ENCODE measurements at places on chromosomes 6 and 20.

DNA sequence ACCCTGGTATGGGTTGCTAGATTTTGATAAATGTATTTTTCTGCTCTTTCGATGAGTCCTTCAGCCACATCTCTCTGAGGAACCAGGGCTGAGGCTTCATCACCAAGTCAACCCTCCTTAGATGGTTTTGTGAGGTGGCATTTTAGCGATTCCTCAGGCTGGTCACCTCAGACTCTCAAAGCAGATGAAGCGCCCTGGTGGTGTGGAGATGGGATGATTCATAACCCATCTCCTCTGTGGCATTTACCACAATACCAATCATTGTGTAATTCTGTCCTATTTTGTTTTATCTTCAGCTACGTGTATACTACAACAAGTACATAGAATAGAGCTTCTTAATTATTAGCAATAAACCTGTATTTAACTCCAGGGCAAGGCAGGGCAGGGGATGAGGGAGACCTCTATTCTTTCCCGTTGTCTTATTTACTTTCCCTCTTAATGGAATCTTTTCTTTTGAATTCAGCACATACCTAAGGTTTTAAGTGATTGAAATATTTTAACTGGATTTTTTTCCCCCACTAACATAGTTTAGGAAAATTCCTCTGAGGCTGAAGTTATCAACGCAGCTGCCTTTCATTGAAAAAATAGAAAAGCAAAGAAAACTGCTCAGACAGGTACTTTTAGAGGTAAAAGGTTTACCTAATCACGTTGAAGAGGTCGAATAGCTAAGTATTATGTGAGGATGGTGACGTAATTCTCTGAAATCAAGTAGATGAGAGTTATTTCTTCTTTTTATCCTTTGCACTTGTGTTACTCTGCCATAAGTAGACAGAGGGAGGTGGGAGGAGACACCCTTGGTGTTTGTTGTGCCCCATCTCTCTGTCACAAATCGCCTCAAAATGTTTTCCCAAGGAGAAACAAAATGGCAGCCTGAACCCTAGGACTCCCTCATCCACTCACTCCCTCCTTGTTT lies 57.4 kb upstream of the EDN3 start:
- DNase-seq, result no peak

GRCh38 chr6:134161041-134161440 lies 108.6 kb upstream of the SLC2A12 start:
- no peak for DNase-seq

- no peak for DNase-seq
These were observed 38.4 kb downstream of the ANKRD6 start for GRCh38 chr6:89471287-89471867.

DNA sequence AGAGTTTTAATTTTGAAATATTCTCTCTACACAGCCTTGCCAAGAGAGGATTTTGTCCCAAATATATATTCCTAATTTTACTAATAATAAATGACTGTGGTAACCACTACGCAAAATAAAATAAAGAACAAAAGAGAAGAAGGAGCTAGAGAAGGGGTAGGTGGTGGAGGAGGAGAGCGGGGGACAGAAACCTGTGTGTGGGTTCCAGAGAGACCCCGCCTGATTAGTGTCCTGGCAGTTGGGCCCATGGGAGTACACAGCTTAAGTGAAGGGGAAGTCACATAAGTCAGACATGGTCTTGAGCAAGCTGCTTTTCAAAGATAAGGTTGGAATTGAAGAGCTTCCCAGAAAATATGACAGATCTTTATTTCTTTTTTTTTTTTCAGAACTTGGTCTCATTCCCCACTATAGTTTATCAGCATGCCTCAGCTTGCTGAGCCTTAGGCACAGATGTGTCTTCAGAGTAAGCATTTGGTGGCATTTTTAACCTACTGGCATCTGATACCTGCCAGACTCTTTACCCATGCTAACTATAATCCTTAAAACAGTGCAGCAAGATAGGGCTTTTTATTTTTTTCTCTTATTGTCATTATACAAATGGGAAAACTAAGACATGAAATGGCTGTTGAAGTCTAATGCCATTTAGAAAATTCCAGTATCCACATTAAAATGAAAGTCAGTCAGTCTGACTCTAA lies 9.6 kb upstream of the RHAG start:
- DNase-seq, result no peak

DNA sequence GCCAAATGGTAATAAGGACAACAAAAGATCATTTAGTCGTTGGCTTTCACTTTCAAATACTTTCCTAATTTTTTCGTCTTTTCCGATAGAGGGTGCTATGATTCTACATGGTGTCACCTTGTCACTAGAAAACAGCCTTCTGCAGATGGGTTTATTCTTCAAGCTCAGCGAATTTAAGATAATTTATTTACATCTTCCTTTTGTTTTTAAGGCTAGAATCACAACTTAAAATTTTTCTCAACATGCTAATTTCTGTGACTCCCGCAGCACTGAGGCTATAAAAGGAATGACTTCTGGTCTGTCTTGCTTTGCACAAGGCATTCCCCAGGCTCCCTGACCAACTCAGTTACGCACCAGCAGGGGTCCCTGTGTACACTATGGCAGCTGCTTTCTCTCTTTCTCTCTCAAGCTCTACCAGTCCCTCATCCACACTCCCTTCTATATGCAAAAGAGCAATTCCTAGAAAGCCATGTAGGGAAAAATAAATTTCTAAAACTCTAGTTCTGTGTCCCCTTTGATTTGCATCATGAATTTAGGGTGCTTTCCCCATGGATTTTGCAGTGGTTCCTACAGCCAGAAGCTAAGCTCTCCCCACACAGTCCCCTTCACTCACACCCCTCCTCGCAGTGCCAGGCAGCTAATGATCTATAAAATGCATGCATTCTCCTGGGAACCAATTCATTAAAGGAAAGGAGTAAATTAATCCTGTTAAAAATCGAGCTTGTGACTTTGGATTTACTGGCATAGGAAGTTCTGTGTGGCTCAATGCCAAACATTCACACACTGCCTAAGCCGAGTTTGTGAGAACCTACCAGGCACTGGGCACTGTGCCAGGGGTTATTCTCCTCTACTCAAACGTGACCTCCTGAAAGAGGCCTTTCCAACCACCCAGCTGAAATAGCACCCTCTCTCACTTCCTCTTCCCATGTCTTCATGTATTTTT lies 74.5 kb downstream of the DCDC2 start:
- no peak for DNase-seq

- DNase-seq, result no peak
These were observed 308.1 kb downstream of the KHDRBS2 start for GRCh38 chr6:61977947-61978346.

DNA sequence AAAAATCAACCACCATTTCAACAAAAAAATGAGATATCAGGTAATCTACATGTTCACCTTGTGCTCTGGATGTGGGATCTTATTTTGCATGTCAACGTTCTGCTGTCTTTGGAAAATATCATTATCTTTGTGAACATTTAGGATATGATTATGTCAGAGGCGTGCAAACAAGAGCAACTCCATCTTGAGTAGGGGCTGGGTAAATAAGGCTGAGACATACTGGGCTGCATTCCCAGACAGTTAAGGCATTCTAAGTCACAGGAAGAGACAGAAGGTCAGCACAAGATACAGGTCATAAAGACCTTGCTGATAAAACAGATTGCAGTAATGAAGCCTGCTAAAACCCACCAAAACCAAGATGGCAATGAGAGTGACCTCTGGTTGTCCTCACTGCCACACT lies 28.8 kb upstream of the ZBTB24 start:
- DNase-seq, result no peak

GRCh38 chr20:49603209-49603627 lies 35.3 kb upstream of the PTGIS start:
- DNase-seq, result no peak

GRCh38 chr20:36599912-36600345 lies 5.7 kb upstream of the RAB5IF start:
- DNase-seq, result no peak

GRCh38 chr20:39429726-39430125 lies 467.6 kb downstream of the DHX35 start:
- no peak for DNase-seq

DNA sequence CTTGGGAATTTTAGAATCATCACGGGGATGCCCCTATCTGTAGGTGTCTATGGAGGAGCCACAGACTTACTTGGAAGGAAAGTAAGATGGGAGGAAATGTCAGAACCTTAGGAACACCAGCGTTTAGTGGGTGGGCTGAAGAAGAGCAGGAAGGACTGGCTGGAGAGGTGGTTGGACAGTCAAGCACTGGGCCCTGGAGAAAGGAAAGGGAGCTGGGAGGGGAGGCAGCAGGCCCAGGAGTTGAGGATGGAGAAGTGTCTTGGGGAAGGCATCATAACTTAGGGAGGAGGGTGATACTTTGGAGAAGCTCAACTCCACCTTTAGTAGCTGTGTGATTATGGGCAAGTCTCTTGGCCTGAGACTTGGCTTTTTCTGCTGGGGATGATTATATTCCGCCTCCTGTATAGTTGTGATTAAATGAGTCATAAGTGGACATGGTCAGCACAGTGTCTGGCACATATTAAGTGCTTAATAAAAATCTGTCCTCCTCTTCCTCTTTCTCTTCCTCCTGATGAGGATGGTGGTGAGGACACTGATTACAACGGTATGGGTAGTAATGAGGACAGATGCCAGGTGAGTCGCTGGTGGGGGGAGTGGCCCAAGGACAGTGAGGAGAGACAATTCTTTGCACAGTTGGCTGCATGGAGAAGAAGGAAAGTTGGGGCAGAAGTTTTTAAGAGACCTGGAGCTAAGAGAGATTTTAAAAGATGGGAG lies 125.7 kb downstream of the TOX2 start:
- no peak for DNase-seq

- peak; percentile 67 for DNase-seq
These were observed 24.6 kb upstream of the GATA5 start for GRCh38 chr20:62500237-62500864.

DNA sequence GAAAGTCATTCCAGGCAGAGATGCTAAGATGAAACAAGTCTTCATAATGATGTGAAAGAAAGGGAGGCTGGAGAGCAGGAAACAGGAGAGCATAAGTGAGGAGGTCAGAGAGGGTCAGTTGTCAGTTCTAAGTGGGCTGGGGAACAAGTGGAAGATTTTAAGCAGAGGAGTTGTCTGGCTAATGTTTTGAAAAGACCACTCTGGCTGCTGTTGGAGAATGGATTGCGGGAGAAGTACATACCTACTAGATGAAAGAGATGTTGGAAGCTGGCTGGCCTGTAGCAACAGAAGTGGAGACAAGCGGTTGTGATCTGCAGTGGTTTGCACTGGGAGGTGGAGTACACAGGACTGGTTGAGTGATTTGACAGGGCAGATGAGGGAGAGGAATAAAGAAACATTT lies 10.1 kb downstream of the SLC35F1 start:
- DNase-seq, result no peak

- no peak for DNase-seq
These were observed 34.8 kb downstream of the SCML4 start for GRCh38 chr6:107789361-107789760.

- no peak for DNase-seq
These were observed 194.9 kb downstream of the KIF6 start for GRCh38 chr6:39530201-39530759.

- DNase-seq, result no peak
These were observed 248.5 kb downstream of the BTBD3 start for GRCh38 chr20:12166053-12166717.

DNA sequence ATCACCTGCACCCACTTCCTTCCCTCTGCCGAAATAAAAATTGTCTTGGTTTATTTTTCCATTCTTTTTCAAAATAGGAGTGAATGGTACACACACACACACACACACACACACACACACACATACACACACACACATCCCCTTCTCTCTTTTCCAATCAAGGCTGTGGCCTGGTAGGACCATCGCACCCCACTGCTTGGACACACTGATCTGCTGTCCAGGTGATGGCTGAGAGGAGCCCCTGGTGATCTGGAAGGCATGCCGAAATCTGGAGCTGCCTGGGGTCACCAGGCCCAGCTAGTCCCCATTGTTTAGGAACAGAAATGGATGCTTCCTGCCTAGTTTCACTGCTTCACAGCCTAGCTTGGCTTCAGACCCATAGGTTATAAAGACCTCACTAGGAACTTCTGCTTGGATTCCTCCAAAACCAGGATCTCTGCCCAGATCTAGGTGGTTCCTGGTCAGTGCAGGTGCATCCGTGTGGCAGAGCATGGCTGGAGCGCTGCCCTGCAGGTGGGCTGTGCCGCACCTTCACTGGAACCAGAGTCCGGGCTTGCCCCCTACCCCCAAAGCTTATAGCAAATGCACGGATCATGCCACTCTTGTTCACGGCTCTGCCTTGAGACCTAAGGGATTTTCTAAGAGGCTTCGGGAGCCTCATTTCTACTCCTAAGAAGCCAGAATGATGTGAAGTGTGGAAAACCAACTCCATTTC lies 42.9 kb upstream of the DACT2 start:
- no peak for DNase-seq

- no peak for DNase-seq
These were observed 245.1 kb upstream of the KCNQ5 start for GRCh38 chr6:72376736-72377135.

GRCh38 chr20:2301164-2301622 lies 5.4 kb downstream of the TGM3 start:
- DNase-seq, result no peak

GRCh38 chr6:42405021-42405420 lies 46.7 kb downstream of the TRERF1 start:
- no peak for DNase-seq

DNA sequence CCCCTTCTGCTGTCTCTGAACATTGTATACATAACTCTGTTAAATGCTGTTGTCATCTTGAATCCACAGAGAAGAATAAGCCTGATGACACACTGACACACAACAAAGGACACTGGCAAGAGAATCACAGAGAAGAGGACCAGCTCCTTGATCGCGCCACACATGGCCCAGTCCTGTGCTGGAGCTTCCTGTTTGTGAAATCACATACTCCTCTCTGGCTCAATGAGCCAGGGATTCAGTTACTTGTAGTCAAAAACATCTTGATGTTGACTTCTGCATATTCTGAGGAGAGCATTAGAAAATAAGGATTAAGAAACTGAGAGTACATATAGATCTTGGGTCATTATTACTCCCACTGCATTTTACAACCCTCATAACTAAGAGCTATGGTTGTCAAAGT lies 100.1 kb downstream of the EPB41L2 start:
- DNase-seq, result no peak

GRCh38 chr6:144478483-144478882 lies 193.3 kb downstream of the UTRN start:
- no peak for DNase-seq

- DNase-seq, result no peak
These were observed 107.8 kb upstream of the CD93 start for GRCh38 chr20:23193801-23194384.

DNA sequence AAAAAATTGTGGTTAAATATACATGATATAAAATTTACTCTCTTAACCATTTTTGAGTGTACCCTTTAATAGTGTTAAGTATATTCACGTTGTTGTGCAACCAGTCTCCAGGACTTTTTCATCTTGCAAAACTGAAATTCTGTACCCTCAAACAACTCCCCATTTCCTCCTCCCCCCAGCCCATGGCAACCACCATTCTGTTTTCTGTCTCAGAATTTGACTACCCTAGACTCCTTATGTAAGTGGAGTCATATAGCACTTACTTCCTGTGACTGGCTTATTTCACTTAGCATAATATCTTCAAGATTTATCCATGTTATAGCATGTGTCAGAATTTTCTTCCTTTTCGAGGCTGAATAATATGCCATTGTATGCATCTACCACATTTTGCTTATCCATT lies 5.1 kb downstream of the VPS16 start:
- DNase-seq, result no peak

- DNase-seq, result peak; percentile 65
These were observed 25.3 kb upstream of the KIF3B start for GRCh38 chr20:32252189-32252588.

Data from stimulated activated CD8-positive, alpha-beta memory T cell treated with anti-CD3 and anti-CD28 coated beads, Interleukin-4, amount 100 ng/mL, for 4 hours (primary cell).